ENCODE measurements at places on chromosomes 4 and X.

DNA sequence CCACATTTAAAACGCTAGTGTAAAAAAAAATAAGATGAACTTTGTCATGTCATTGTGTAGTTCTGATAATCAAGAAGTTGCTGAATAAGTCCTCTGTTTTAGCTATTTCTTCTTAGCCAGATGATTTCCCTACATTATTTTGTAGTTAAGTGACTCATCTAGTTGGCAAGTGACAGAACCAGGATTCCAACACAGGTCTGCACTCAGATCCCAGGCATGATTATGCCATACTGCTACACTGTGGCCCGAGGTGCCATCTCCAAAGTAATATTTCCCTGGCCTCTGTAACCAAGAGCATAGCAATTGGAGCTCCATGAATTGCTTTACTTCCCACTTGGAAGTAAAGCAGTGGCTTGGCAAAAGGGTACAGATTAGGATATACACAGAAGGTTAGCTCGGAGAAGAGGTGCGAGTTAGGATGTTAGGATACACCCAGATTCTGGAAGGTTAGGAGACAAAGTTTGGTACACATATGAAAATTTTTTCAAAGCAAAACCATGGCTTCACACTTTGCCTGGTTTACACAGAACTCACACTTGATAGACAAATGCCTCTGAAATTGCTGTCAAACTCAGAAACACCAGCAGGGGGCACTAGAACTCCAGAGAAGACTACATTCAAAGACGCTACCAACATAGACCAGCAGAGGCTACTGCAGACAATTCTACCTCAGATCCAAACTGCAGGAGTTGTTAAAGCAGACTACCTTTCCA, 41.4 kb downstream of the SRPX2 start:
- DNase-seq, result peak; percentile 87

DNA sequence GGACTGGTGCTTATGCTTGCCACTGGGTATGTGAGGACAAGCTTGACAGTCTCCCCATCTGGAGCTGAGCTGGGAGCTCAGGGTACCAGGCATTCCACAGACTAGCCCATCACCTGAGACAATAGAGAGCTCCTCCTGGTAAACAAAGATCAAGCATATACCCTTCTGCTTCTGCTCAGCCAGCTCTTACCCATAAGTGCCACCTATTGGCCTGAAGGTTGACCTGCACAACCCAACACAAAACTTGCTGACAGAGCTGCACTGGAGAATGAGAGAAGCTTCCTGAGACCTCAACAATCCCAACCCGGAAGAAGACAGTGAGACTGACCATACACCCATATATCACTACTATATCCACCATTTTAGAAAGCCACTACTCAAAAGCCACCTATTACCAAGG, 1049.2 kb upstream of the INTU start:
- no peak for DNase-seq

- DNase-seq, result no peak
Measured at GRCh38 chr4:182339221-182339641, 96.0 kb downstream of the TENM3 start.

DNA sequence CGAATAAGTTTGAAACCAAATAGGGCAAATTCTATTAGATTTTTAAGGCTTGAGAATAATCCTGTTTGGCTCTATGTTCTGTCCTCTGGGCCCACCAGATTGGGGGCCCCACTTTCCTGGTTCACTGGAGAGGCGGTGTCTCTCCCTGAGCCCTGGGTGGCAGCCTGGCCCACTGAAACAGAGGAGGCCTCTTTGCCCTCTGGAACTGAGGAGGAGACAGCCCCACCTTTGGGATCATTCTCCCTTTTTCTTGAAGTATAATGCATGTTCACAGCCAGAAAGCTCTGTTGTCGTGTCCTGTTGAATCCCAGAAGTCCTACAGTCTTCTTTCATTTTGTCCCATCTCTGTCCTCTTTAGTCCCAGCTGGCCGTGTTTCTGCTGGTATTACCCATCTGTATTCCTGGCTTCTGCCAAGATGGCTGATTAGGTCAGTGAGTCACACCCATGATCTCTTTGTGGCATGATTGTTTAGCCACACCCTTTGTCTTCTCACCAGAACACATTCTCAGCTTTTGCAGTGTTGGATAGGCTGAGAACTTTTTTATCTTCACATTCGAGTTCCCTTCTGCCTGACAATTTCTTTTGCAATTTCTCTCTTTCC, 8.1 kb upstream of the TBC1D25 start:
- DNase-seq, result no peak

GRCh38 chr4:24978291-24979075, 52.3 kb downstream of the LGI2 start:
- no peak for DNase-seq

- no peak for DNase-seq
Measured at GRCh38 chr4:39932776-39933402, 44.8 kb downstream of the PDS5A start.

DNA sequence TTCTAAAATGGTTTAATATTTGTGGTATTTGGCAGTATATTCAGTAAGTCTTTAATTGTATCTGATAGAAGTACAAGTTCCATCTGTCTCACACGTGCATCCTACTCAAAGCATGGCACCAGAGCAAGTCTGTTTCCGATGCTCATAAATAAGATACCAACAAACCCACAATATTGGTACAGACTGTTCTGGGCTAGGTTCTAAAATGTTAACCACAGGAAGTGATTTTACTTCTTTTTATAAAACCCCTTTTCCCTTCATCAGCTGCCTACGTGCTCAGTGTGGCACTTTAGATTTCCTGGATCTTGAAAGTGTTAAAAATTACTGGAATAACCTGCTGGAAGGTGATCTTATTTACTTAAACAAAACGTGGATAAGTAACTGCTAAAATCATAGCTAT, 165.1 kb downstream of the CFAP299 start:
- DNase-seq, result no peak

- DNase-seq, result no peak
Measured at GRCh38 chr4:127000846-127001245, 631.9 kb upstream of the INTU start.

DNA sequence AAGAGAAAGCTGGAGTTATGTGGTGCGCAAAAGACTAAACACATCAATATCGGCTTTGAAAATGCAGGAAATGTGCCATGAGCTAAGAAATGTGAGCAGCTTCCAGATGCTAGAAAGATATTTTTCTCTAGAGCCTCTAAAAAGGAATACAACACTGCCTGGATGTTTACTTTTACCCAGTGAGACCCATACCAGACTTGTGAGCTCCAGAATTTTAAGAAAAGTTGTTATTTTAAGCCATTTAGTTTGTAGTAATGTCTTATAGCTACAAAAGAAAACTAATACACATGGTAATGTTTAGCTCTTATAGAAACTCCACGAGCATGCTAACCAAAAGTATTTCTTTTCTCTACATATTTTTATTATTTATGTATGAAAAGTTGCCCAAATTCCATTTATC, 1389.4 kb downstream of the C4orf33 start:
- DNase-seq, result no peak

- DNase-seq, result no peak
Measured at GRCh38 chr4:38101563-38101962, 141.4 kb downstream of the PTTG2 start.

GRCh38 chrX:123809854-123810375, 49.9 kb upstream of the XIAP start:
- DNase-seq, result no peak

DNA sequence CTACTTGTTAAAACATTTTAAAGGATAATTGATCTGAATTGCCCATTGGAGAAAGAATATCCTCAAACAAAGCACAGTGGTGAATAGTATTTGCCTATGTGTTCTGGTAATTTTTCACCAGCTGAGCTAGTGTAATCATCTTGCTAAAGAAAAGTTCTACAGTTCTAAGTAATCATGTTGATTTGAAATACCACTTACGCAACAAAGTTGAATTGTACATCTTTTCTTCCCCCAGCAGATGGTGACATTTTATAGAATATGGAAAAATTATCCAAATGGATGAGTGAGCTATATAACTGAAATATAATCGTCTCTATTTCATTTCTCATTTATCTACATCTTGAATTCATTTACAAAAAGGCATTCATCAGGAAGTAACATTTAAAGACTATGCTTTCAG, 9.7 kb upstream of the ZNF674 start:
- DNase-seq, result no peak

DNA sequence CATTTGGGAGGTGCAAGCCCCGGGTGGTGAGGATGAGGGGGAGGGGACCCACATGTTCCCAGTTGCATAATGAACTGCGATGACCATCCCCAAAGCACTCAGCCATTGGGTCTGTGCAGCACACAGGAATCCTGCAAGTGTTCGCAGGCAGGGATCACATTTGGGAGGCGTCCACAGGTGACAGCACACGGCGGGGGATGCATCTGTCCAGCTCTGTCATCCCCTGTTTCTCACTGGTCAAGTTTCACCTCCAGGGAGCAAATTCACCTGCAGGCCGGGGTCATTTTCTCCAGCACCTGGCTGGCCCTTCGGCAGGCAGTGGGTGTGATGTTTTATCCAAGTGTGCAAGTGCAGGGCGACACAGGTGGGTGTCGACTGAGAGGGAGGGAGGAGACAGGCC, 33.3 kb upstream of the SORCS2 start:
- no peak for DNase-seq

DNA sequence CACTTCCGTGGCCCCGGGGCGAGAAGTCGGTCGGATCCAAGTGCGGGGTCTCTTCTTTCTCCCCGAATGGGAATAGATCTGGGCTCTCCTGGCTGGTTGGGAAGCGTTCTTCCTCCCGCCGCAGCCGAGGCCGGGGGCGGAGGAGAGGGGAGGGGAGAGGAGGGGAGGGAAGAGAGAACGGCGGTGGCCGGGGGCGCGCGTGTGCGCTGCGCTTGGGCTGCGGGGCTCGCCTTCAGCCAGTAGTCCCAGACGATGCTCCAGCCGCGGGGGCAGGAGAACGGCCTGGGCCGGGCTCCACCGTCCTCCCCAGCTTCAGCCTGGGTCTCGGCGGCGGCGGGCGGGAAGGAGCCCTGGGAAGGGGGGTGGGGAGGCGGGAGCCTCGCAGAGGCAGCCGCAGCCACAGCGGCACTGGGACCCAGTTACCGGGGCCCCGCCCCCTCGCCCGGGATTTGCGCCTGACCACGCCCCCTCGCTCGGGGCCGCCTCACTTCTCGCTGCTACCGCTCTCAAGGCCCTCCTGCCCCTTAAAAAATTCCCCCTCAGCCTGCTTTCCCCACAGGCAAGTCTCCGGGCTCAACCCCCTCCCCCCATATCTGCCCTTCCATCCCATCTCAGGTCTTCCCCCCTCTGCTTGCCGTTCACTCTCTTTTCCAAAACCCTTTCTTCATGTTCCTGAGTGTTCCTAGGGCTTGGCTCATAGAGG, at the start of gene FGD1:
Gene FGD1, minus strand, starts transcription at position 421 of the 703 bp plus-strand sequence. CDS start 802 bp downstream, outside the sequence.
- DNase-seq, result peak; percentile 12

- DNase-seq, result no peak
Measured at GRCh38 chr4:73272816-73273215, 14.2 kb upstream of the ANKRD17 start.

DNA sequence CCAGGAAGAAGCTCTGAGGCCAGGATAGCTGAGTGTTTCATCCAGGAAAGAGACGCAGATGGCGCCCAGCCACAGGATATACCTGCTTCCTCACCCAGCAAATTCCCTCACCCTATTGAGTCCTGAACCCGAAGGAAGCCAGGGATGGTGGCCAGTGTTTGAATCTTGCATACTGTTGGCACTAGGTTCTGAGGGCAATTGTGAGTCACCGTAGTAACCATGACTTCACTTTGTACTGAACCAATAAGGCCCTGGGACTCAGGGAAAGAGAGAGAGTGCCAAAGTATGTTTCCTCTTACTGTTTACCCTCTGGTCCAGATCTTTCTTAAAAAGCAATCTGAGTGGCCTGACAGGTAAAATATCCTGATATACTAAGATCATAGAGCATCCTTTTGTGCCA, 25.6 kb upstream of the SMIM10L2A start:
- DNase-seq, result no peak

DNA sequence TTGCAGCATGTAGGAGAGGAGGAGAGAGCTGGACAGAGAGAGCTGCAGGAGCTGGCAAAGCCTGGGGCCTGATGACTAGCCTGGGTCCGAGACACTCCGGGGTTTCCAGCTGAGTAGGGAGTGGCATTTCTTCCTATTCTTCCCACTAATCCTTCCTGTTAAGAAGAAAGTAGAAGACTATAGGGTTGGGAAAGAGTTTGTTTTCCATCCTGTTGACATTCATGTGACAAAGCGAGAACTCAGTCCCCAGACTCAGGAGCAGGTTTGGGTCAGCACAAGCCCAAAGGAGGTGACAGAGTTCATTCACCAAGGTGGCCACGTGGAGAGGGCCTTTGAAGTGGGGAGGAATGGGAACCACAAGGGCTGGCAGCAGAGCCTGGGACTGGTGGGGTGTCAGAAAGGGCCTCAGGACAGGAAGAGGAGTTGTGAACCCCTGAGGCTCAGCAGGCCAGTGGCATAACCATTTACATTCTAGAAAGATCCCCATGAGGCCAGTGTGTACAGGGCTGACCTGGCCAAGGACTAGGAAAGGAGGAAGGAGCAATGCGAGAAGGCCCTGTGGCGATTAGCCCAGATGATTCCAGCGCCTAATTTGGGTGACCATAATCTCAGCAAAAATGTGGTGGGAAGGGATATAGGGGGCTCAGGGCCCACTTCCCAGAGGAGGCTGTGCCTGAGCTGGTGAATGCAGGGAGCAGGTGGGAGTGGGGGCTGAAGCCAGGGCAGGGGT, 3.3 kb upstream of the HAUS3 start:
- DNase-seq, result no peak

GRCh38 chrX:129984111-129984958, 1.9 kb downstream of the BCORL1 start:
- no peak for DNase-seq

GRCh38 chr4:170697845-170698244, 608.1 kb upstream of the AADAT start:
- no peak for DNase-seq

DNA sequence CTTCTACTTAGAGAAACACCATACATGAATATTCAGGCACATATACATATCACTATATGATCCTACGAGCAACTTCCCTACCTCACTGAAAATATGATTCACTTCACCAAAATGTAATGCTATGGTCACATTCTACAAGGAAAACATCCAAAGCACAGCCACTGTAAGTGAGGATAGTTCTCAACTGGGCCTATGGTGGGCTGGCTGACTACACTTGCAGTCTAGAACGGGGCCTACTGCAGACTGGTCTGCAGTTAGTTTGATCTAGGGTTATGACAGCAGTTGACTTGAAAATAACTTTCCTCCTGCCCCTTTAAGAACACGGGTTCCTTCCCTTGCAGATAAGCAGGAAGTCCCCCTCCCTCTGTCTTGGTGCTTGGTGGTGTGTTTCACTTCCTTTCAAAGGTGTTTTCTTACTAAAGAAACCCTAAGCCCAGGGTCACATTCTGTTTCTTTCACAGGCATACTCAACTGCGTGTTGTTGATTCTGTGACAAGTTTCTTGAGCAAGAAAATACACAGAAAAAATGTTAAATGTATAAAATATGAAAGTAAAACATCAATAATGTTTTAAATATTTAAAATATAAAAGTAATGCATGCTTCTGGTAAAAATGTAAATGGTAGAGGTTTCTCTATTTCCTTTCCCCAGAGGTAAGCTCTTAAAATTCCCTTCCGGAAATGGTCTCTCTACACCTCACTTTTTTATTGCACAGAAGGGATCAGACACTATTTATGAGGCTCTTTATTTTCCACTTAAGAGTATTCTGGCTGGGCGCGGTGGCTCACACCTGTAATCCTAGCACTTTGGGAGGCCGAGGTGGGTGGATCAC, 18.0 kb upstream of the TMSB4X start:
- DNase-seq, result no peak

GRCh38 chrX:20639115-20639514, 372.4 kb upstream of the RPS6KA3 start:
- no peak for DNase-seq
